ENCODE measurements at places on chromosomes 7 and 10.

DNA sequence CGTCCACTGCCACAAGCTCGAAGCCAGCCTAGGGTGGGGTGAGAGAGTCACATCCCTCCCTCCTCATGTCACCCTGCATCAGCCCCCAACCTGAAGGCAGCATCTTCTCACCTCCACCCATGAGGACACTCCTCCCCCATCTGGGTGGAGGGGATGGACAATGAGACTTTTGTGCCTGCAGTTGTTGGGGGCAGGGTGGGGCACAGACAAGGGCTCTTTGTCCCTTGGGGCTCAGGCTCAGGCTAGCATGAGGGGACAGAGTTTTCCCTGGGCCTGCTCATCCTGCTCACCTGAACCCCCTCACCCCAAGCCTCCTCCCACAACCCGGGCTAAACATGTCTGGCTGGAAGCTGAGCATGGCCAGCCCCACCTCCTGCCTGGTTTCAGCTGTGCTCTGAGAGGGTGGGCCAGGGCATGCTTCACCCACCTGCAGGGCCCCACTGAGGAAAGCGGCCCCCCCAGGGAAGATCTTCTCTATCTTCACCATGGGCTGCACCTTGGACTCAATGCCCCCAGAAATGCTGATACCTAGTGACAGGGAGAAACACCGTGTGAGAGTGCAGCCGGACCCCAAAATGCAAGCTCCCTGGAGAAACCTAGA lies 9.3 kb downstream of the LZTS2 start:
- no peak for DNase-seq

DNA sequence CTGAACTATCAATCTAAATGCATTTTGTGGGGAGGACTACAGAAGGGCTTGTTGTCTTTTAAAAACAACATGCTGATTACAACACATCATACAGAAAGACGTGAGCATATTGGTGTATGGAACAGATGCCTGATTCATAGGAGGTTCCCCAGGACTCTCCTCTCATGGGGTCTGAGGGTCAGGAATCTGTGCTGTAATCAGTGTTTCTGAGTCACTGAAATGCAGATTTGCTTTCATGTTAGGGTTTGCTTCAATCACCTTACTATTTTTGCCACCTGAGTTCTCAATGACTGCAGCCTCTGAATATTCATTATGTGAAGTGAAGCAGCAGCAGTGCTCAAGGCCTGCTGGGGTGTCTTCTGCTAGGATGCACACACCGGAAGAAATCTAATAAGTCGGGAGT lies 550 bp upstream of the ANK3 start:
- no peak for DNase-seq

DNA sequence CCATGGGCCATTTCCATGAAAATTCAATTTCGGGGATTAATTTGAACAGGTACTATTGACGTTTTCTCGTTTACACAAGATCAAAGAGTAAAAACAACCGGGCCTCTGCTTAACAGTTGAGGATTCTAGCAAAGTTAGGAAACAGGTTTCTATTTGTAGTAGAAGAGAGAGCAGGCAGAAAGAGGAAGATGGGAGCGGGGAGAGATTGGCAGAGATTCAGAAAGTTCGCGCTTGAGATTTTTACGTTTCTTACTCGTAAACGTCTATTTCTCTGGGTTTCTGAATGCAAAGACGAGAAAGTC lies 571 bp upstream of the VWC2 start:
- DNase-seq = no peak

- no peak for DNase-seq
Measured at GRCh38 chr7:120738816-120739215, 119.1 kb downstream of the TSPAN12 start.

- peak; percentile 69 for DNase-seq
Measured at GRCh38 chr10:188546-188945, 53.3 kb downstream of the ZMYND11 start.

DNA sequence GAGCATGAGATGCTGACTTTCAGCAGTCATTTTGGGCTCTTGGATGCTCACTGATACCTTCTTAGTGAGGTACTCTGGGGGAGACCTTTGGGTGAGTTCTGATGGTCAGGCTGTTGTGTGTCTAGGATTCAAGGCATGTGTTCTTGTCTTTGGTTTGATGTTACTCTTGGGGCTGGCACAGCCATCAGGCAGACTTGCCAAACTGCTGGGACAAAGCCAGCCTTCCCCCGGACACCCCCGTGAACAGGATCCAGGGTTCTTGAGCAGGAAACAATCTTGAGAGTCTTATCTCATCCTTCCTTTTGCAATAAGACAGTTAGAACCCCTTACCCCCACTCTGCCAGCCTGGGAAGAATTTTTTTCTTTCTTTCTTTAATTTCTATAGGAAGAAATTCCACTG lies 42.2 kb downstream of the SUFU start:
- no peak for DNase-seq

DNA sequence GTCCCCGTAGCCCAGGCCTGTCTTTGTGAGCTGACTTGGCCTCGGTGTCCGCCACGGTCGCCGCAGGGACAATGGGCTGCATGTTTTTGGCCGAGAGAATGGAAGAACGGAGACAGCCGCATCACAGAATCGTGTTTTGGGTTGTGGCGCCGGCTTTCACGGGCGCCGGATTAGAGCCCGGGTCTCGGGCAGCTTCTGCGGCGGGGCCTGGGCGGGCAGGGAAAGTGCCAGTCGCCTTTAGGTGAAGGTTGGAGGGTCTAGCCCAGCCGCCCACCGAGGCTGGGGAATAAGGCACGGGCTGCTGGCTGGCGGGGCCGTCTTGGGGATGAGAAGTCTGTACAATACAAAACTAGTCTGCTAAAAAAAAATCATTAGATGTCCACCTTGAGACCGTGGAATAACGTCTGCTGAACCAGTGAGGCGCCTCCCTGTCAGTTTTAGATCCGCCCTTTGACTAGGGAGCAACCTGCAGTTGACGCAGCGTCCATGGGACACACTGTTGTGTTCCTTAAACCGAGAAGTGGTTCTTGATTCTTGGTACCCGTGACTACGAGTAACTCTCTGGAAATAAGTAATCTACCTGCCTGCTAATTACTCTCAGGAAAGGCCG lies 577 bp downstream of the DNAJB9 start:
- no peak for DNase-seq

- DNase-seq = no peak
Measured at GRCh38 chr10:4633186-4633585, 192.8 kb upstream of the AKR1E2 start.

Measured in fibroblast of skin of back (primary cell).